ENCODE measurements at places on chromosomes 11 and 22.

DNA sequence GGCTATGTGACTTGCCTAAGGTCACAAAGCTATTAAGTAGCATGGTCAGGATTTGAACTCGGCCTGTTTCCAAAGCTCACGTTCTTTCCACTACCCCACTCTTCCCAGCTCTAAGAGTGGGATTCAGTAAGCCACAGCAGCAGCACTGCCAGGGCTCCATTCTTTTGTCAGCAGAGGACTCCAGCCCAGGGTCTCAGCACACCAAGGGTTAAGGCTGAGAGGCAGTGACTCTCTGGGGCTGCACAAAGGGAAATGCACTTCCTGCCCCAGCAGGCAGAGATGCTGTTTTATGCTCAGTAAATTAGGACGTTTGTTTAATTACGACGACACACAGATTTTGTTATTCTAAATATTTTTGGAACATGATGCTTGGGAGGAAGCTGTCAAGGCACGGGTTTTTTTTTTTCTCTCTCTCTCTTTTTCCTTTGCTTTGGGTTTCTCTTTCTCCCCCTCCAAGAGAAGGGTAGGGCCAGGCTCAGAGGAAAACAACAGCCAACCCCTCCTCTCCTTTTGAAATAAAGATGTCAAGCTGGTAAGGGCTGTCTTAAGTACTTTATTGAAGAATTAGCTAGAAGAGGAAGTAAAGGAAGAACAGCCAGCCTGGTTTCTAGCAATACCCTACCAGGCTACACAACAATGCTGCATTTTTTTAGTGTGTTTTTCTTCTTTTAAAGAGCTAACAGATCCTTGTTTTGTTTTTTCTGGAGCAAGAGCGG is 2.8 kb downstream of the MYH9 start:
- DNase-seq, result no peak

DNA sequence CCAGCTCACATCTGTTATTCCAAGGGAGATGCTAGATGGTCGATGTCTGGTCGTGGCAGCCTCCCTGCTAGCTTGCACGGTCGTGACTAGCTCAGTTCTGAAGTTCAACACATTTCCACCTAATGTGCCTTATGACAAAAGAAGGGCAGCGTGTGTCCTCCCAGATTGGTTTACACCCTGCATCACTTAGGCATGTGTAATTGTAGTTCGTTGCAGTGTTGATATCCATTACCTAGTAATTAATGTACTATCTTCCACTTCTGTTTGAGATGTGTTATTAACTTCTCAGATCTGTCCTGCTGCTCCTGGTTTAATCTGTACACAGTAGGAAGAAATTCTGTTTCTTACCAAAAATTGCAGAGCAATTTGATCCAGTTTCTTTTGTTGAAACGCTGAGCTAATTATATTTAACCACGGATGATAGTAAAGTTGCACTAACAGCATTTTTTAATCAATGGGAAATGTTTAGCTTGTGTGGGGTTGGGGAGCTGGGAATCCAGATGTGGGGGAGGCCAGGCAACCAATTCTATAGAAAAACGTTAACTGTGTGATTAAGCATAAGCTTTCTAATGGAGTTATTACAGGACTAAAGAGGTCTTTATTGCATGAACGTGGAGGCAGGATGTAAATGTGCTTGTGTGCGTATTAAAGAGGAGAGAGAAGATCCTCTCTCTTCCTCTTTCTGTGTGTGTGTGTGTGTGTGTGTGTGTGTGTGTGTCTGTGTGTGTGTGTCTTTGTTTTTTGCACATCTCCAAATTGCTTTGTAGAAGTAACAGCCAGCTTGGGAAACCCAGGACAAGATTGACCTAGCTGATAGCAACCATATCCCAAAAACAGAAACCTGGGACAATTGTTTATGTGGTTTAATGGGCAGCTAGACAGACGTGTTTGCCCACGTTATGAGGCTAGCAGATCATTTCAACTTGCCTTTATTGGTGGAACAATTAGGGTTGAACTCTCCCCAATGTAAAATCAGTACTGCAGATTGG is 145.7 kb upstream of the TTC12 start:
- no peak for DNase-seq

- no peak for DNase-seq
These were observed 84.4 kb downstream of the KCNQ1 start for GRCh38 chr11:2529173-2529572.

DNA sequence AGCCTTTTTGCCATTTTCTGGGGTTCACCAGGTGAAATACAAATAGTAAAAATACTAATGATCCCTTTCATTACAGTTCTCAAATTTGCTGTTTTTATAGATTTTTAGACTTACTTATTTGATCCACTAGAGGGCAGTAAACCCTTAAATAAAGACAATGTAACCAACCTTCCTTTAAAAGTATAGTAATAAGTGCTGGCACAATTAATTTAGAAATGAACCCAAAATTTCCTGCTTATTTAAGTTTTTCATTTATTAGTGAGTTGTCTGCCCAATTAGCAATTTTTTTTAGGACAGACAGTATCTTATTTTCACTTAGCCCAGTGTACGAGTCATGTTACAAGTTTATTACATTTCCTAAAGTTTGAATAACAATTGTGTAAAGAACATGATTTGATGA is 4.7 kb downstream of the DDIAS start:
- DNase-seq, result no peak

GRCh38 chr11:47127213-47127612 is 49.5 kb downstream of the ARFGAP2 start:
- no peak for DNase-seq

GRCh38 chr11:14541192-14541947 is 21.2 kb upstream of the PSMA1 start:
- DNase-seq, result no peak

- no peak for DNase-seq
These were observed 49.7 kb downstream of the CCDC34 start for GRCh38 chr11:27313157-27313821.

- no peak for DNase-seq
These were observed 7.3 kb upstream of the ARAP1 start for GRCh38 chr11:72759468-72759985.

- no peak for DNase-seq
These were observed 198.5 kb upstream of the C11orf87 start for GRCh38 chr11:109223451-109223850.

DNA sequence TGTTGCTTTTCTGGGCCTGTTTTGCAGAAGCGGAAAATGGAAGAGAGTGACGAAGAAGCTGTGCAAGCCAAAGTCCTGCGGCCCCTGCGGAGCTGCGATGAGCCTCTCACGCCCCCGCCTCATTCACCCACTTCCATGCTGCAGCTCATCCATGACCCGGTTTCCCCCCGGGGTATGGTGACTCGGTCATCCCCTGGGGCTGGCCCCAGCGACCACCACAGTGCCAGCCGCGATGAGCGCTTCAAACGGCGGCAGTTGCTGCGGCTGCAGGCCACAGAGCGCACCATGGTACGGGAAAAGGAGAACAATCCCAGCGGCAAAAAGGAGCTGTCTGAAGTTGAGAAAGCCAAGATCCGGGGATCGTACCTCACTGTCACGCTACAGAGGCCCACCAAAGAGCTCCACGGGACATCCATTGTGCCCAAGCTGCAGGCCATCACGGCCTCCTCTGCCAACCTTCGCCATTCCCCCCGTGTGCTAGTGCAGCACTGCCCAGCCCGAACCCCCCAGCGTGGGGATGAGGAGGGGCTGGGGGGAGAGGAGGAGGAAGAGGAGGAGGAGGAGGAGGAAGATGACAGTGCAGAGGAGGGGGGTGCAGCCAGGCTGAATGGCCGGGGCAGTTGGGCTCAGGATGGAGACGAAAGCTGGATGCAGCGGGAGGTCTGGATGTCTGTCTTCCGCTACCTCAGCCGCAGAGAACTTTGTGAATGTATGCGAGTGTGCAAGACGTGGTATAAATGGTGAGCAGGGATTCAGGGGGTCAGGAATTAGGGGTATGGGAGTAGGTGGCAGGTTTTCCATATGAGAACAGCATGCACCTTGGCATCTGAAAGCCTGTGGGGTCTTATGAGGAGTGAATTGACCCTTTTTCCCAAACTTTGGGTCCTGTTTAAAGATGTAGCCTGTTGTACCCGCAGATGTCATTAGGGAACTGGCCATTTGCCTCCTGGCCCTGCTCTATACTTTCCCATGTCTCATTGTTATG is 15.9 kb upstream of the GRK2 start:
- DNase-seq, result no peak

GRCh38 chr11:115036406-115037180 is 358.3 kb downstream of the NXPE2 start:
- DNase-seq, result no peak

DNA sequence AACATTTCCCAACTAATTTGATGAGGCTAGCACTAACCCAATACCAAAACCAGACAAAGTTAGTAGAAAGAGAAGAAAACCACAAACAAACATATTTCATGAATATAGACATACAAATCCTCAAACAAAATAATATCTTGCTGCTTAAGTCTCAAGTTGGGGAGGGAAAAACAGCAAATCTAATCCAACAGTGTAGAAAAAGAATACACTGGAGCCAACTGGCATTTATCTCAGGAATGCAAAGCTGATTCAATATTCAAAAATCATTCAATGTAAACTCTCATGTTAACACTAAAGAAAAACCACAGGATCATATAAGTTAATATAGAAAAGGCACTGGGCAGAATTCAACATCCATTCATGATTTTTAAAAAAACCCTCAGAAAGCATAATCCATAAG is 18.2 kb downstream of the GNB1L start:
- no peak for DNase-seq

GRCh38 chr11:64477675-64478074 is 113.3 kb upstream of the SLC22A12 start:
- DNase-seq, result no peak

DNA sequence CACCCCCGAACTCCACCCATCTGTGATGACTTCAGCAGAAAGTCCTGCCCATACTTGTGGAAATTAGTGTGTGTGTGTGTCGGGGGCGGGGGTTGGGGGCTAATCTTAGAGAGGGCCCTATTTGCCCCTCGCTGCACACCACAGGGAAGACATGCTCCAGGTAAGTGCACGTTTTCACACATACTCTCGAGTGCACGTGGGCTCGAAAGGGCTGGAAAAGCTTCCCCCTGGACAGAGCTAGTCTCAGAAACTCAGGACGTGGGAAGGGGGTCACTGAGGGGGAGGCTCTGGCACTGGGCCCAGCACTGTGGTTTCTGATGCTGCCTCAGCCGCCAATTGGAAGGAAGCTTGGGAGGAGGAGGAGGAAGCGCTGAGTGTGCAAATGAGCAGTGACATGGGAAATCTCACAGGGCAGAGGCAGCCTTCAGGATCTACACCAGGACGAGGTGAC is 40.7 kb upstream of the CD82 start:
- DNase-seq, result no peak

DNA sequence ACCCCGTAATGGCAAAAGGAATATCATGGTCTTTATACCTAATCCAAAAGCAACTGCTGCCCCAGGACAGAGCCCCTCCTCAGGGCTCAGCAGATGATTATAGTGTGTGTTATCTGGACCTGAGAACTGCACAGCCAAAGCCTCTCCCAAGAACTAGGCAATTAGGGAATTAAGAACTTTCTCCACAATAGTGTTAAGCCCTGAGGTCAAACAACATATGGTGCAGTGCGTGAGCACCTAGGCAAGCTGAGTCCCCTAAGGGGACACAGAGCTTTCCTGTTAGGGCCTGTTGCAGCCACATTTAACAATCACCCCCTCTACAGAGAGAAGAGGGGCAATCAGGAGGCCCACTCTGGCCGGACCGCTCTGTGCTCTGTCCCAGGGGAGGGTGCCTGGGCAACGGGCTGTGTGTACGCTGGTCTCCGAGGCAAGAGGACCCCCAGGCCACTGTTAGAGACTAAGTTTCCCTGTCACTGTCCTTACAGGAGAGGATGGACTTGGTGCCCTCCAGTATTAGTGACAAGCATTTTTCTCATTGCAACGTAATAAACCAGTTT is 1.4 kb upstream of the KCNJ5 start:
- DNase-seq, result no peak

DNA sequence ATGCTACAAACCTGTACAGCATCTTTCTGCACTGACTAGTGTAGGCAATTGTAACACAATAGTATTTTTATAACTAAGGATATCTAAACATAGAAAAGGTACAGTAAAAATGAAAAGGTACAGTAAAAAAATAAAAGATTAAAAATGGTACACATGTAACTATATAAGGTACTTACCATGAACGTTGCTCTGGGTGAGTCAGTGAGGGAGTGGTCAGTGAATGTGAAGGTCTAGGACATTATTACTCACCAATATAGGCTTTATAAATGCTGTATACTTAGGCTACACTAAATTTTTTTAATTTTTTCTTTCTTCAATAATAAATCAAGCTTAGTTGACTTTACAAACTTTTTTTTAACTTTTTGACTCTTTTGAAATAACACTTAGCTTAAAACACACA is 59.9 kb downstream of the EIF3M start:
- DNase-seq, result no peak

DNA sequence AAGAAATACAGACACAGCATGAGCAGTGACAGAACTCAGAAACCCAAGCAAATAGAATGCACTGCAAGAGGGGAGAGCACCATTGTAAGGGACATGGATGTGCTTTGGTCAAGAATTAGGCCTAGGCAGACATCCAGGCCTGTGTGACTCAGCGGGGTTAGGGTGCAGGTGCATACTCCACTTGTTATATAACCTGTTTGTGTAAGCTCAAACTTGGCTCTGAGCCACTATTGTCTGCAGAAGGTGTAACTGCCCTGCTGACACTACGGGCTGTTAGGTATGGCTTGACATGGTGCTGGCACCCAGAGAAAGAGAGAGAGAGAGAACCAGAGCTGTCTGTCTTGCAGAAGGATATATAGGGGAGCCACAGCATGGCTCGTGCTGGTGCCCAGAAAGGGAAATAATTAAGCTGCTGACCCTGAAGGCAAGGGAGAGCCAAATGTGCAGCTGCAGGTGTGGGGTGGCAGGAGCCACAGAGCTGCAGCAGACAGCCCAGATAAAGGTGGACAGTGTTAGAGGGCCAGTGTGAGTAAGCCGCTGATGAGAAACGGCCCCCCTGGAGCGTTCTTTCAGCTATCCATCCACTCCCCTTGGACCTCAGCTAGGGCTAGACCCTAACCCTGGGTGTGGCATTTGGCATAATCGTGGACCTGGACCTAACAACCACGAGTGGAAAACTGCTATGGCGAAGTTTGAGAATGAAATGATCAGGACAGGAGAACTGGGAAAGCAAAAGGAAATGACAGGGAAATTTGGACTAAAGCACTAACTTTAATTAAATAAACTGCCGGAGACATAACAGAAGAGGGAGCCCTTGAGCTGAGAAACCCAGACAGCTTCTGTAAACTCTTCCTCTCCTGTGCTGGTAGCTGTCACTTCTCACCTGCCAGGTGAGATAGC is 253.0 kb upstream of the CCDC179 start:
- DNase-seq, result no peak

- DNase-seq, result no peak
These were observed 94.5 kb downstream of the PHF21A start for GRCh38 chr11:46026606-46027293.

All from stimulated activated CD8-positive, alpha-beta memory T cell treated with anti-CD3 and anti-CD28 coated beads, Interleukin-4, amount 100 ng/mL, for 1 hour (primary cell).